H1 (cell line): ENCODE measurements at places on chromosomes 11 and 22.
A peak's percentile ranks its signal among the peaks of the same experiment; 100 is the strongest.

GRCh38 chr11:11512929-11513328 lies 108.9 kb downstream of the GALNT18 start:
- no peak for DNase-seq

DNA sequence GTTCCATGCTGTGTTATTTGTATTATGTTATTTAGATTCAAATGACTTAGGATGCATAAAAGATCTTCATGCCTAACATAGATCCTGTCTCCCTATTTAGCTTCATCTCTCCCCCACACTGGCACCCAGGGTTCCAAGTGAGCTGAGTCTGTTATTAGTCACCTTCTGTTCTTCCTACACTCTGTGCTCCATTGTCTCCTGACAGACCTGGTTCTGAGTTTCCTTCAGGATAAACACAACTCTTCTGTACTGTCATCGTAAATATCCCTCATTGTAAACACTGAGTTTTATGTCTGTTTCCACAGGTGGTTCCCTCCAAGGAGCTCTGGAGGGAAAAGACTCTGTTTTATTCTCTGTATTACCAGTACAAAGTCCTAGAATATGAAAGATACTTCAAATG lies 8.7 kb downstream of the MMP26 start:
- DNase-seq, result no peak

DNA sequence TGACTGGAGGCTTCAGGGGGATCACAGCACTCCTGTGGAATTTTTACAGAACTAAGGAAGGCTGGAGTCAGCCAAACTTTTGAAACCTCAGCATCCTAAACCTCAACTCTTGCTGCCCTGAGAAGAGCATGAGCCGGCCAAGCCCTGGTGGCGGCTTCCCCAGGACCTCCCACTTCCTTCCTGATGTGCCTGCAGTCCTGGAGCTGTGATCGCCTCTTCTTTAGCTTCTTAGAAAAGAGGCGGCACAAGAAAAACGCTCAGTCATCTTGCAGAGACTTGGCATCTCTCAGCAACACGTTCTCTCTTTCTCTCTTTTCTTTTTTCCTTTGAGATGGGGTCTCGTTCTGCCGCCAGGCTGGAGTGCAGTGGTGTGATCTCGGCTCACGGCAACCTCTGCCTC lies 40.4 kb upstream of the AMPD3 start:
- DNase-seq, result no peak

- DNase-seq, result no peak
Measured at GRCh38 chr11:101478587-101479369, 105.0 kb downstream of the TRPC6 start.

GRCh38 chr22:48779211-48779643 lies 1048.4 kb downstream of the BRD1 start:
- DNase-seq, result peak; percentile 43
